Stimulated activated CD8-positive, alpha-beta memory T cell treated with anti-CD3 and anti-CD28 coated beads, Interleukin-2, amount 100 ng/mL, for 1 hour (primary cell): ENCODE measurements at places on chromosomes 7 and 10.

- DNase-seq = no peak
Measured at GRCh38 chr10:113539789-113540188, 13.1 kb upstream of the HABP2 start.

DNA sequence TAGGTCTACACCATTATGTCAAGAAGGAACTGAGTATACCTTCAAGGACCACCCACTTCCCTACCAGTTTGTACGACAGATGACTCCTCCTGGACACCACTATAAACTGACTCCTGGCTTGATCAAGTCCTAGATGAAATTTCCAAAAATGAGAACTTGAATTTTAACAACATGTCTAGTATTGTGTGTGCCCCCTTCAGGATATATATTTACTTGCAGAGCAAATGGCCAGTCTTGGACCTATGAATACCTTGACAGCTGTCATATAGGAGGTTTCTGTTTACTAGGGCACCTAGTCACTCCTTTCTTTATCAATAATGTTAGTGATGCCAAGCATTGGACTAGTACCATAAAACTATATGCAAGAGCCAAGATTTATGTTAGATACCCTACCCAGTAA, 94.1 kb upstream of the TMEM26 start:
- DNase-seq = no peak

DNA sequence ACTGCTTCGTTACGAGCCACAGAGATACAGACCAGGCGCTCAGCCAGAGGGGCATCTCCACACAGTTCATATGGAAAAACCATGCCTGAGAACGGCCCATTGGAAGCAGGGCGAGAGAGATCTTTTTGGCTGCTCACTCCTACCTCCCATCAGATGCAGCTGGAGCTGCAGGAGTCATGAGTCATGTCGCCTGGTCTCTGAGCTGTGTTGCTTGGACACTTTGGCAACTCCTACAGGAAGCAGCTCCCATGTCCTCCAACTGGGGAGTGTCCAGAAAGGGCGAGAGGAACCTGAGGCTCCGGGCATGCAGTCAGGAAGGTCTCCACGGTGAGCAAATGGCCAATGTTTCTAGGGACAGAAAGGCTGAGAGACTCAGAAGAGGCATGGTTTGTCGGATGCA, 24.9 kb downstream of the INSIG1 start:
- DNase-seq = no peak

GRCh38 chr7:20280475-20281351, 50.0 kb upstream of the ITGB8 start:
- DNase-seq = no peak

DNA sequence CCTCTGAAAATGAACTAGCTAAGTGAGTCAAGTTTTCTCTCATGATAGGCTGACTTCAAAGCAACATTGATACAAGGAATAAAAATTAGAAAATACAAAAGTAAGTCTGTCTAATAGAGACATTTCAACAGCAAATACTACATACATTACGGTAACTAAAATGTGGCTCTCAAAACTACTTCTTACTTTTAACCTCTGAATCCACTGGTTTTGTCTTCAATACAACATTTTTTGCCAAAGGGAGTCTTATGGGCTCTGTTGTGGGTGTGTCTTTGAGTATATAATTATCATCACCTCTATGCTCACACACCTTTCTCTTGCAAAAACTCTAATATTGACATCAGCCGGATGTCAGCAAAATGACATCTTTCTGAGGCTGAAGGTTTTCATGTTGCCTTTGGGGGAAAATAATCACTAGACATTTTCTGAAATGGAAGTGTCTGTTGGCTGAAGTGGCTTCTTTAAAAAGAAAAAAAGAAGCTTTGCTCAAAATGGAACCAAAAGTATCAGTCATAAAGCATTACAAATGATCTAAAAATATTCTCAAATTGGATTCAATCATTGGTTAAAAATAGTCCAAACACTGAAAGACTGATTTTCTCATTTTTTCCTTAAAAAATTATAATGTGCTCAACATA, 41.8 kb upstream of the FAM133B start:
- DNase-seq = no peak

- no peak for DNase-seq
Measured at GRCh38 chr10:95657250-95657649, 739 bp upstream of the ALDH18A1 start.

DNA sequence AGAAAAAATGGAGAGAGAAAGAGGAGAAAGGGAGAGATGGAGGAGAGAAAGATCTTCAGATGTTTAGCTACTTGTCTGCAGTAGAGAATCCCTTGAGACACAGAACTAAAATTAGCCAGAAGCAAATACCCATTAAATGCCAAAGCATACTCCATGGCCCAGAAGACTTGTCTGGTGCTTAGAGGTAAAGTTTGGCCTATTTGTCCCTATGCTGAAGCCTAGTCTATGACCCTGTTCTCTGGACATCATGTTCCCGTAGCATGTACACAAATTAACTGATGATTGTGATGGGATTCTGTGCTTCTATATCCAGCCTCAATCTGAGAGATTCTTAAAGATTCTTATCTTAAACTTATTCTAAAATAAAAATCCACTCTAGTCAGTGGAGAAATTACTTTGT, 85.8 kb downstream of the NAMPT start:
- no peak for DNase-seq

DNA sequence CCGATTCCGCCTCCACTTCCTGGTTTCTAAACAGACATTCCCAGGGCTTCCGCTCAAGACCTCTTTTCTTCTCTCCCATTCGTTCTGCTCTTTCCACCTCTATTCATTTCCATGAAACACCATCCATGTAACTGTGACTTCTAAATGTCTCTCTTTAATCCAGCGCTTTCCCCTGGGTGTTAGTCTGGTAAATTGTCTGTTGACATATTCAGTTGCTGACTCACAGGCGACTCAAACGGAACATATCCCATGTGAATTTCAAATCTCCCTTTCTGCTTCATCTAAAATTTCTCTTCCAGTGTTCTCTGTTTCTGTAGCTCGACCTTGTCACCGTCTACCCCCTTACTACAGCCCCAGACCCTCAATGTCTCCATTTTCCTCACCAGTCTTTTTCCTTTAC, 119.1 kb downstream of the PFKFB3 start:
- no peak for DNase-seq

- DNase-seq = no peak
Measured at GRCh38 chr7:107594961-107595737, 15.1 kb downstream of the BCAP29 start.

DNA sequence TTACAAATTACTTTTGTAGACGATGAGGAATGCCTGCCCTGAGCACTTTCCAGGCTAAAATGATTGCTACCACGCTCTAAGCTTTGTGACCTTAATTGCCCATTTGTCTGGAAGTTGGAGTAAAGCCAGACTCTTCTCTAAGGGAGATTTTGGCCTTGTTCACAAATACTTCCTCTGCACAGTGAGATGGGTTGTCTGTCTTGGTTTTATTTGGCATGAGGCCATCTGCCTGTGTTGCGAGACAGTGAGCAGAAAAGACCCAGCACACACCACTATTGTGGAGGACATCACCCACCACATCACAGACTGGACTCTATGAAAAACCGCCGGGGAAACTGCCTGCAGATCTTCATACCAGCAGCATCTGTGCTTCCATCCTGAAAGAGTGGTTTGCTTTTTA, 138.4 kb downstream of the BICC1 start:
- DNase-seq = no peak

DNA sequence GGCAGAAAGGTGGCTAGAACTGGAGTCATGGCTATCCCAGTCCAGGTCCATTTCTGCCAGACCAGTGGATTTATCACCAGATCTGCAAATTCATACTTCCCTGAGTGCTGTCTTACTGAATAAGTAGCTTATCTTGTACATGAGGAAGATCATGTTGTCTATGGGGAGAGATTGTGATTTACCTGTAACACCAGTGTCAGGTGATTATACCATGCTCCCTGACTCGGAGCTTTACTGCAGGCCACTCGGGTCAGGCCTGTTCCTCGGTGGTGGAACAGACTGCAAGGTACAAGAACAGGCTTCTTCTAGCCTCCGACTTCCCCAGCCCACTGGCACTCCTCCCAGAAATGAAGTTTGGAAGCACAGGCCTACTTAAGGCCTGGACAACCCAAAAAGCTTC, 42.6 kb upstream of the DLG5 start:
- no peak for DNase-seq
